ENCODE measurements at places on chromosomes 4 and X.

- no peak for DNase-seq
These were observed 59.8 kb downstream of the ARSJ start for GRCh38 chr4:113919611-113920010.

DNA sequence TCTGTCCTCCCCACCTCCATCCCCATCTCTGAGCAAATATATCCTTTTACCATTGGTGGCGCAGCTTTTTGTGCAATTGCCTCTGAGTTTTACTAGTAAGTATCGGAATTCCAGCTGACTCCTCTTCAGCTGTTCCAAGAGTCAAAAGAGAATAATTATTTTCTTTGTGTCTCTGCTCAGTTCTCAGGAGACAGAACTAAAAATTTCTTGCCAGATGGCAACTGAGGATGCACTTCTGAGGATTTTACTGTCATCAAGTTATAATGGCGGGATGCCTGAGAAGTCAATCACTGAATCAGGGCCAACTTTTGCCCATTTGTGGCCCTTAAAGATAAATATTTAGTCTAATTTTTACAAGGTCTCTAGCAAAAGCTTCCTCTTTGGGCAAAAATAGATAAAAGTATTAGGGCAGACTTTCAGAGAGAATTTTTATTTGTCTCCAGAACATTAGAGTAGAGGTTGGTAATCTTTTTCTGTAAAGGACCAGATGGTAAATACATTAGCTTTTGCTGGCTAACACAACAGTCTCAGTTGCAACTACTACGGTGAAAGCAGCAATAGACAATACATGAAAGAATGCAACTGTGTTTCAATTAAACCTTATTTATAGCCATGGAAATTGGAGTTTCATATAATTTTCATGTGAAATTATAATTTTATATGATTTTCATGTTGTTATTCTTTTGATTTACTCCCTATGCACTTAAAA is 15.6 kb upstream of the ADGRA3 start:
- DNase-seq, result no peak

DNA sequence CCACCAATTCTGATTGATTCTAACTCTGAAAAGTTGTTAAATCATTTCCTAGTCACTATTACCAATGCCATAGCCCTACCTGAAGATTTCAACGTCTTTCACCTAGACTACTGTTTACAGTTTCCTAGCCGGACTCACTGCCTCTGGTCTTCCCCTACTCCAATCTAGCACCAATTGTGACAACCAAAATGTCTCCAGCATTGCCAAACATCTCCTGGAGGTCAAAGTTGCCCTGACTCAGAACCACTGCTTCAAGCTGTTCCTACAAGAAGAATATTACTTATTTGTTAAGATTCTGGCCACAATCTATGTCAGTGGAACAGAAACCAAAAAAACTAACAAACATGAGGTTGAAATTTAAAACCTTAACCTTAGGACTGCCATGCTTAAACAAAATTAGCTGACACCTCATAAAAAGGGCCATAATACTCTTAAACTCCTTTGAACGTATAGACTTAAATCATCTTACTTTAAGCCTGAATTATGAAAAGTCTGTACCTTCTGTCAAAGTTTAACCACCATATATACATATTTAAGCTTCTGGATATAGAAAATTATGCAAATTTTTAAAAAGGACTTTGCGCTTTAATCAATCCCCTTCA is 2.1 kb downstream of the PDS5A start:
- no peak for DNase-seq

- DNase-seq, result no peak
These were observed 402 bp downstream of the CCDC120 start for GRCh38 chrX:49059201-49059600.

- no peak for DNase-seq
These were observed 12.4 kb downstream of the DDX53 start for GRCh38 chrX:23012162-23012561.

- DNase-seq, result no peak
These were observed 876 bp downstream of the LOC101059915 start for GRCh38 chrX:71668248-71668595.

GRCh38 chrX:13091111-13091765 is 46.8 kb upstream of the FAM9C start:
- DNase-seq, result no peak

DNA sequence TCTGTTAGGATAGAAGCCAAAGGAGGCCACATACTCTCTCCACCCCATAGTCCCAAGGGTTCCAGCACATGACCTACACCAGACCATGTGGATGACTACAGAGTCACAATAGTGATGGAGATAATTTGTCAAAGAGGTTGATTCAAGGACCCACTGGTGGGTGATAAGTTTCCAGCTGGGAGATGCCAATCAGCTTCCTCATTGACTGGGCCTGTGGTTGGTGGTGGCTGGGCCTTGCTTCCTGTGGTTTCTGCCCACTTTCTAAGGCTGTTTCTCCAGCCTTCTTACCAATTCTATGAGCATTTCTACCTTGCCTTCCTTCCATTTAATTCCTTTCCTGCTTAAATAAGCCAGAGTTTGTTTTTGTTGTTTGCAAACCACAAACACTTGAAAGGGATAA is 95.5 kb upstream of the CPEB2 start:
- DNase-seq, result no peak

DNA sequence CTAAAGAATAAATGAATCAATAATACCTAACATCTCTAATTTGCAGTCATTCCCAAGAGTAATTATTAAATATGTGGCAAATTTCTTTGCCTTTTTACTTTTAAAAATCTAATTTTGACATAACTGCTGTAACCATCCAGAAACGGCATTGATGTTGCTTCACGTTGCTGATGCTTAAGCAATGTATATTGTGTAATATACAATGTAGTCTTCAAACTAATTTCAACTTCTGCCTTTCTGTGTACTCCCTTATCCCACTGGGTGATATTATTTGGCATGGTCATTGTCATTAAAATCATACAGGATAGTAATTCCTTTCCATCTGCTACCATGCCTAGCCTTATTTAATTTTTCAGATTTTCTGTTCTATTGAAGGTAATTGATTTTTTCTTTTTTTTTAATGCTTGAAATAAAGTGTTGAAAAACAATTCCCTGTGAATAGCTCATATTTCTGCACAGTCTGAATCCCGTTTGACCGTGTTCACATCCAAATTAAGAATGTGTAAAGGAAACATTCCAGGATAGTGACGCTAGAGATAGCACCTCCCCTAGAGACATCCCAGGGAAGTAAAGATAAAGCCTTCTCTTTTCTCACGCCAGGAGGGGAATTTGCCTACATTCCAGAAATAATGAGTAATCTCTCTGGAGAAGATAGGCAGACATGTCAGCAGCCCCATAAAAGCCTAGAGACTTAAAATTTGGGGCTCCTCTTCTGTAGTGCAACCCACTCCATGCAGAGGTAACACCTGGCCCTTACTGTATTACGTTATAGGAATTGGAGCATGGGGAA is 8.6 kb downstream of the FAM200B start:
- DNase-seq, result no peak

All from right atrium auricular region (tissue), 2 donors.